ENCODE measurements at places on chromosomes 6 and 20.

DNA sequence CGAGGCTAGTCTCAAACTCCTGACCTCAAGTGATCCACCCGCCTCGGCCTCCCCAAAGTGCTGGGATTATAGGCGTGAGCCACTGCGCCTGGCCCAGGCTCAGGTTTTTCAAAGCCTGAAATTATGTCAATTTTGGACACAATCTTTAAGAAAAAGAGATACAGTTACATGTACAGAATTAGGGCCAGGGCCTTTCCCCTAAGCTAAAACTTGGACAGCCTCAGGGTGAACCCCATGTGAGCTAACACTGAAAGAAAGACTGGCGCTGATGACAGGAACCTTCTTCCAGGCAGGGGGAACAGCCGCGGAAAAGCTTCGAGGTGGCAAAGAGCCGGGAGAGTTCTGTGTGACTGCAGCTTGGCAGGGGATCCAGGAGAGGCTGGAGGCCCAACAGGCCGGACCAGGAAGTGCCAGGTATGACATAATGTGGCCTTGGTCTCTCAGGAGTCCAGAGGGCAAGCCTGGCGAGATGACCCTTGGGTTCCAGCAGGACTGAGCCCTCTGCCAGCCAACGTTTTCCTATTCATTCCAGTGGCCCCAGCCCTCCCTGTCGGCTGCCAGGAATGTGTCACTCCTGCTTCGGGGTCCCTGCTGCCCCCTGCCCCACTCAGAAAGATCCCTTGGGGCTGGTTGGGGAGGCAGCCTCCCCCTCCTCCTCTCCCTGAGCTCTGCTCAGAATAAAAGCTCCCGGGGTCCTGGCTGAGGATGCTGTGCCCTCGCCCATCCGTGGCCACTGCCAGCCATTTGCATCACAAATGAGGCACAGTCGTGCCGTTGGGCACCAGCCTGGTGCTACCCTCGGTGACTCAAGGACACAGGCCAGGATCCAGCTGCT, 37.3 kb downstream of the RBM38 start:
- DNase-seq, result no peak

DNA sequence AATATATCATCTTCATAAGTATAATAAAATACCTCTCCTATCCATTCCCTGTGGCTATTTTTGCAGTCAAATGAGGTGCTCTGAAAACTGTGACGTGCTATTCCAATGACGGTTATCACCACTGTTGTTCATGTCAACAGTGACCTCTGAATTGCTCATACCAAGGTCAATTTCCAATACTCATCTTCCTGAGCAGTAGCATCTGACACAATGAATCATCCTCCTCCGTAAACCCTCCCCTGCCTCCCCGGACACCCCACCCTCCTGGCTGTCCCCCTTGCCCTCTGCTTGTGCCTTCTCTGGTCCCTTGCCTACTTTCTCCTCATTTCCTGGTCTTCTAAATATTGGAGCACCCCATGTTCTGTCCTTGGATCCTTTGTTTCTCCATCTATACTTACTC, 77.7 kb upstream of the SLC22A23 start:
- DNase-seq, result no peak

- no peak for DNase-seq
These were observed 371.9 kb upstream of the CHD6 start for GRCh38 chr20:41989935-41990635.

DNA sequence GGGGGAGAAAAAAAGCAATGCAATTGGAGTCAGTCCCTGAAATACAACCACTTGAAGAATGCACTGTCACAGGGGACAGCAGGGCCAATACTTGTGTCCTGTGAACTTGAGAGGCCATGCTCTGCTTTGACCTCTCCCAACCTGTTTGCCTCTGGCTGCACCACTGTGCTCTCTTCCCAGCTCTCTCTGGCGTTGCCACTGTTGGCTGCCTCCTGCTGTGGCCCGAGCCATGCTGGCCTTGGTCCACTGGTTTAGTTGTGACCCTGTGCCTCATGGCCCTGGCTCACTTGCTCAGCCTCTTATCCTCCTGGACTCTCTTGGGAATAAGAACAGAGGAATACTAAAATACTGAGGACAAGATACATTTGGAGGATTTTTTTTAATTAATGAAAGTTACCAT, 14.5 kb upstream of the FBXO30 start:
- DNase-seq, result no peak

GRCh38 chr6:147507162-147508041, 1.1 kb upstream of the SAMD5 start:
- peak; percentile 20 for DNase-seq

GRCh38 chr20:57308451-57309271, 20.9 kb upstream of the SPO11 start:
- no peak for DNase-seq

DNA sequence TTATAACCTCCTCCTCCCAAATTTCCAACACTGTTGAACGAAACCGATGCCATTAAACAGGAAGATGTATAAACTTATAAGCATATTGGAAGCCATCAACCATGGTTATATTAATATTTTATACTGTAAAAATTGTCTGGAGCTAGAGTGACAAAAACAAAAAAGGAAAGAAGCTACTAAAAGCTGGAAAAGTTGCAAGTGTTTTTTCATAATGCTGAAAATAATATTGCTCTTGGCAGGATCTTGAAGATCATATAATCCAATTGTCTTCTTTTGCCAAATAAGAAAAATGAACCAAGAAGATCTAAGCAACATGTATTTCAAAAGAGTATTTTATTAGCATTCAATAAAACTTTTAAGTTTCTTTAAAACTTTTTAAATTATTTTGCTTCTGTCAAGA, 268.9 kb upstream of the HSF2 start:
- no peak for DNase-seq

DNA sequence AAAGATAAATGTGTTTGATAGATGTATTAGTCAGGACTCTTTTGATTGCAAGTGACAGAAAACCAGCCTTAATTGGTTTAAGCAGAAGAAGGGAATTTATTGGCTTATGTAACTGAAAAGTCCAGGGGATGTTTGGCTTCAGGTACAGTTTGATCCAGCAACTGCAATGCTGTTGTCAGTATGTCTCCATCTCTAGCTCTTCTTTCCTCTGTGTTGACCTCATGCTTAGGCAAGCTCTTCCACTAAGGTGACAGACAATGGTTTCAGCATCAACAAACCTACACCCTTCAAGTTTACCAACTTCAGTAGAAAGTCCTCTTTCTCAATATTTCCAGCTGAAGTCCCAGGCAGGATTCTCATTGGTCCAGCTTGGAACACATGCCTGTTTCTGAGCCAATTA, 28.1 kb upstream of the ARFGEF2 start:
- DNase-seq, result no peak

DNA sequence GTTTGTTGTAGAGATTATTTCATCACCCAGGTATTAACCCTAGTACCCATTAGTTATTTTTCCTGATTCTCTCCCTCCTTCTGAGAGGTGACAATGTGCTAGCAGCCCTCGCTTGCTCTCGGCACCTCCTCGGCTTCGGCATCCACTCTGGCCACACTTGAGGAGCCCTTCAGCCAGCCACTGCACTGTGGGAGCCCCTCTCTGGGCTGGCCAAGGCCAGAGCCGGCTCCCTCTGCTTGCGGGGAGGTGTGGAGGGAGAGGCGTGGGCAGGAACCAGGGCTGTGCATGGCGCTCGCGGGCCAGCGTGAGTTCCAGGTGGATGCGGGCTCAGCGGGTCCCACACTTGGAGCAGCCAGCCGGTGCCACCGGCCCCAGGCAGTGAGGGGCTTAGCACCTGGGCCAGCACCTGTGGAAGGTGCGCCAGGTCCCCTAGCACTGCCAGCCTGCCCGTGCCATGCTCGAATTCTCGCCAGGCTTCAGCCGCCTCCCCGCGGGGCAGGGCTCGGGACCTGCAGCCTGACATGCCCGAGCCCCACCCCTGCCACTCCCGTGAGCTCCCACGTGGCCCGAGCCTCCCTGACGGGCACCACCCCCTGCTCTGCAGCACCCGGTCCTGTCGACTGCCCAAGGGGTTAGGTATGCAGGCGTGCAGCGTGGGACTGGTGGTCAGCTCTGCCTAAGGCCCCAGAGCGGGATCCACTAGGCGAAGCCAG, 221.9 kb downstream of the WDR27 start:
- DNase-seq, result no peak

DNA sequence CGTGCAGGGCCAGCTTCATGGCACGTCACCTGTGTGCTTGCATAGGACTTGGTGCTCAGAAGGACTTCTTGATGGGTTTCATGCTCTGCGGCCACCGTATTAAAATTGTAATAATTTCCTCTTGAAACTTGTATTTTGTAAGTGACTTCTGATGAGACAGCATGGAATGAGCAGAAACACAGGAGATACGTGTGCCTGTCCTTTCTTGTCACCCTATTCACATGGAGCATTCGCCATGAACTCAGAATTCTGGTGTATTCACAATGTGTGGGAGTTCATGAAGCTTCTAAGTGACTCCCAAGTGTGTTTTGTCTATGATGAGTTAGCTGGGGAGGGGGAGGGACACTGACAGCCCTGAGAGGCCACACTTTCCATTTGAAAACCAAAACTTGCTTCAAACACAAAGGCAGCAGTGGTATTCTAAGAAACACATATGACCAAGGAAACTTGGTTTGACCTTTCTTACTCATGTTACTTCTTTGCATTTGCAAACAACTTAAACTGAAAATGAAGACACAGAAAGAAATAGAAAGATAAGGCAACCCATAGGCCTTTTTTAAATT, 92.1 kb upstream of the NEDD9 start:
- no peak for DNase-seq

Data from A549 (cell line).